ENCODE measurements at places on chromosomes 7 and 10.

- no peak for DNase-seq
These were observed 25.3 kb downstream of the PITRM1 start for GRCh38 chr10:3147117-3147820.

- no peak for DNase-seq
These were observed 120.9 kb downstream of the SEMA3D start for GRCh38 chr7:85065888-85066485.

DNA sequence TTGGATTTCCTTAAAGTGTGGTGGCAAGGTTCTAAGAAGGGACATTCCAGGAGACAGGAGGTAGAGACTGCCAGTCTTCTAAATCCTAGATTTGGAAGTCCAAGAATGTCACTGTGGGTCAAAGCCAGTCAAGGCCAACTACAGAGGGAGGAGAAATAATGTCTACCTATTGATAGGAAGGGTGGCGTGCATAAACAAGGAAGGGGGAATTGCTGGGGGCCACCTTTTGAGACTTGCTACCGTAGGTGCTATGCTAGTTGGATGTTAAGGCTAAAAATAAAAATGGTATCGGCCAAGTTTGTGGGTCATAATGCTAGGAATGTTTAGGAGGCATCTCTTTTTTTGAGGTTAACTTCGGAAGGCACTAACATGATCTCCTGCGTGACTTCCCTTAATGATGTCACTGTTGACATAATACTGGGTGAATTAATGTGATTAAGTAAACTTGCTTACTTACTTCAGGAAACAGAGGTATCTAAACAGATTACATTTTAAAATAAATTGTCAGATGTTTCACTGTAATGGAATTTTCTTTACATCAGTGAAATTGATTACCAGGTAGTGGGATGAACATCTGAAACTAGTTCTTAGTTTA is 4.8 kb downstream of the BTRC start:
- no peak for DNase-seq

DNA sequence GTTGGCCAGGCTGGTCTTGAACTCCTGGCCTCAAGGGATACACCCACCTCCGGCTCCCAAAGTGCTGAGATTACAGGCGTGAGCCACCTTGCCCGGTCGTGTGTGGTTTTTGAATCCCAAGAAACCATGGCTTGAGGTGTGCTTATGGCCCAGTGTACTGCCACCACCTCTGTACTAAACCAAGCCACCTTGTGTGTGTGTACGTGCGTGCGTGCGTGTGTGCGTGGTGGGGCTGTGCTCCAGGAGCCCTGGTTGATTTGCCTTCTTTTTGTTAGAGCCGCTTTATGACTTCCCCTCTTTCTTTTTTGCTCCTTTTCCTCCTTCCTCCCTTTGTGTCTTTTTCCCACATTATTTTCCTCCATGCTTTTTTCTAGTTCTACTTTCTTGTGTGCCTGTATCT is 121.4 kb downstream of the CAMK1D start:
- no peak for DNase-seq
